ENCODE measurements at places on chromosomes 13 and 19. TPM values are rescaled to one million over a fixed set of nuclear protein-coding genes. Genes with fewer than 3 reads are reported as not detected.

The ANGPTL4 gene
- 15.8 TPM for total RNA-seq

The SULT2A1 gene
- total RNA-seq: not detected

The AMH gene
- total RNA-seq: 11.0 TPM

The IGFL1 gene
- not detected for total RNA-seq

GRCh38 chr13:68509734-68510621, 1279.8 kb upstream of the PCDH9 start:
- no peak for DNase-seq

GRCh38 chr13:113639616-113640262, 18.3 kb downstream of the ATP4B start:
- DNase-seq: peak; percentile 44

DNA sequence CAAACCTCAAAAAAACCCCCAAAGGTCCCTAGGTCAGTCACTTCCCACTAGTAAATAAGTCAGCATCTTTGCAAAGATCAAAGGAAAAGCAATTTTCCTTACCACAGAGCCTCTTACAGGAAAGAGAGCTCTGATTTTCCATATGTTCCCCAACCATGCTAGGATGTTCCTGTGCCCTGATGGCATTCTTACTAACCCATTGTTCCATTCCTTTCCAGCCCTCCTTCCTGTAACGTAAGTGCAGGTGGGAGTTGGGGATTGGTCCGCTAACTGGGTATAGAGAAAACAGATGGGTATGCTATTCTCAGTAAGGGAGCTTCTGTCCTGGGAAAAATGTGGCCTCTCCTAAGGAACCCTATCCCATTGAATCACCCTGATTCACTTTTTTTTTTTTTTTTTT, 14.3 kb downstream of the DPRX start:
- DNase-seq: no peak

DNA sequence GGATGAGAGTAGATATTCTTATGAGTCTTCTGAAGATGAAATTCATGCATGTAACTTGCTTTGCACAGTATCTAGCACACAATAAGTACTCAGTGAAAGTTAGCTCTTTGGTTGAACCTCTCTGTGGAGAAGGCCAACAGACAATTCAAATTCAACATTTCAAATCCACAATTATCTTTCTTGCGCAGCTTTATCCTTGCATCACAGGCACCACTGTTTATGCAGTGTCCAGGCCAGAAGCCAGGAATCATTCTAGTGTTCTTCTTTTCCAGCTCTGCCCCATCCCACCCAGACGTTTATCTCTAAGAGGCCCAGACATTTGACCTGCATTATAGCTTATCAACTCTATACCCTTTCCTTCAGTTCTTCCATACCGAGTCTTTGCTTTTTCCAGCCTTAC, 254.7 kb upstream of the OBI1 start:
- DNase-seq: no peak

DNA sequence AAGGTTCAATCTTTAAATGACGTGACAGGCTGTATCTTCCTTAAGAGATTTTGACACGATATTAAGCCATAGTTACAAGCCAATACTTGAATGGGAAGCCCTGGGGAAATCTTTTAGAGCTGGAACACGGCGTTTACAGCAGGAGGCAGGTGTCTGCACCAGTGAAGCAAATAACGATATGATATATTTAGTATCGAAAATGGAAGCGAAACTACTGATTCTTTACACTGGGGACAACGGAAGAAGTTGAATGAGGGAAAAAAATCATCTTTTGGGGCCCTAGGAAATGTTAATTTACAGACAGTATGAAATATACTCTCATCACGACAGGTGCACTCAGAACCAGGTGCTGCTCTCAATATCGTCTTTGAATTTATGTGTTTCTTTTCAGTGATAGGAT, 793.9 kb upstream of the PCDH20 start:
- DNase-seq: no peak

- DNase-seq: no peak
Observed at GRCh38 chr19:38148337-38148736, 75.7 kb downstream of the DPF1 start.

DNA sequence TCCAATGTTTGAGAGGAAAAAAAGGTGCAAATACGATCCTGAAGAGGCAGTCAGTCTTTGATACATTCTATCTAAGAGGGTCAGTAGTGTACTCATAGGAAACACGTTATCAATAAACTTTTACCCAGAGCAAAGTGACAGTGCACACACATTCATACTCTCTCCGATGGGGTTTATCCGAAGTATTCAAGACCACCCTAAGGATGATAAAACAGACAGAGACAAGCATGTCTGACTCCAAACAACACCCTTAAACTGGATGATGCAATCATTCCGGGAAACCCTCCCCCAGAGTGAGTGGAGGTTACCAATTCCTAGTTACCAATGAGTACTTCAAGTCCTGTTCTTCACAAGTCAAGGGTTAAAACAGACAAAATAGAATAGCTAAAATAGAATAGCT, 79.1 kb downstream of the DNAJC3 start:
- no peak for DNase-seq

GRCh38 chr19:8331263-8331845, 10.1 kb downstream of the RPS28 start:
- no peak for DNase-seq

DNA sequence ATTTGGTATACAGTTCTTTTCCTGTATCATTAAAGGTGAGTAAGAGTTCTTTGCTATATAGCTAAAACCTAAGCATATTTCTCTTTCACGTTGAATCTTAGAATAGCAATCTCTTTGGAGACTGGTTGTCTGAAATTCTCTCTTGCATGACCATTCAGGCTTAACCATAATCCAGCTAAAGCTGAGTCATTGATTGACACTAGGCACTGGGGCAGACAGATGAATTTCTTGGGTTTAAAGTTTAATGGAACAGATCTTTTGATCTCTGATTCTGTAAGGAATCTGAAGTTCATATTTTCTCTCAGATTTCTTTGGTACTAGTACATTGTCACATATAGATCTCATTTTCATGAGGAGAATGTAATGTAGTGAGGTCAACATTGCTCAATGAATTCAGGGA, 397.3 kb upstream of the MIR17HG start:
- DNase-seq: no peak

DNA sequence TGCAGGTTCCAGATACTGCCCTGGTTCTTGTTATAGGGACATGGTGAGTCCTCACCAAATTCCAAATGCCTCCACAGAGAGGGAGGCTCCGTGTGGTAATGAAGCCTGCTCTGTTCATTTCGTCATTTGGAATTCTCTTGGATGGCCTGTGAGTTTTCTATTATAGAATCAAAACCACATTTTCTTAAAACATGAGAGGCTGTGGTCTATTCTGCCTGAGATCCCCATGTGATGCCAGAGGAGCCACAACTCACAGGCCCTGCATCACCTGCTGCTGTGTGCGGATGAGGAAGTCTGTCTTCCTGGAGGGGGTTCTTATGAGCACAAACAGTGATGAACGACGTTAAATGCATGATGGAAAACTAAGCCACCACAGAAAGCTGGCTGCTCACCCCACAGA, 264.4 kb downstream of the UQCRFS1 start:
- DNase-seq: no peak

GRCh38 chr19:30318936-30319335, 53.2 kb upstream of the ZNF536 start:
- DNase-seq: peak; percentile 20

DNA sequence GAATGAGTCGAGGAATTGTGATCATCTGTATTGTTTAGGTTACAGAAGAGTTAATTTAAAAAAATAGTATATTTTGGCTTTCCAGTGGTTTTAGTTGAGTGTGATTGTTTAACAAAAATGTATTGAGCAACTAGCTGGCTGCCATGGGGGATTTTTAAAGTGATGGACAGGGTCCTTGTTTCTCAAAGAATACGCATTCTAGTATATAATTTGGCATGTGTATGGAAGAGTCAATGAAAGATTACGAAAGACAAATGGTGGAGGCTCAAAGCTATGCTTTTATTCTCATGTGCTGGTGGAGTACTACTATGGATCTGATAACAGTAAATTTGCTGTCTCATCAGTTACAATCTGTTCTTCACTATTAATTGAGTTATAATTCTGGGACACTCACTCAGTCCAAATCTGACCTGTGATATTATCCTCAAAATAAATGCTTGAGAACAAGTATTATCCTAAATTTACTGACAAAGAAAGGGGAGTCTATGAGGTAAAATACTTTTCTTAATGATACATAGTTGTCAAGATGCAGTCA, 240.0 kb downstream of the GPC6 start:
- DNase-seq: no peak

DNA sequence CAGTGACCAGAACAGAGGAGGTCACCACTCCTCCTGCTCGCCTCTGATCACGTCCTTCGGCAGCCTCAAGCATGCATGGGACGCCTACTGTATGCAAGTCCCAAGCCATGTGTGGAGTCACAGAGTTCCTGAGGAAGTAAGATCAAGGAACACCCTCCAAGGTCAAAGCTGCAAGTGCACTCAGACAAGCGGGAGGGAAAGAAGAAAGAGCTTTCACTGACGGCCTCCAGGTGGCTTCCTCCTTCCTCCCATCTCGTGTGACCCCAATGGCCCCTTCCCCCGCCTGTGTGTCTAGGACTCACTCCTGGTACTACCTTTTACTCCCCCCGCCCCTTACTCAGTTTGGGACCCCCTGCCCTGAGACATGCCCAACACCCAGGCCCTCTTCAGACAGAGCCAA, 6.1 kb downstream of the HAUS8 start:
- no peak for DNase-seq
